SK-MEL-5 (cell line): ENCODE measurements at places on chromosomes 7 and 10. TPM values are rescaled to one million over a fixed set of nuclear protein-coding genes. Genes with fewer than 3 reads are reported as not detected.

SBDS gene
- total RNA-seq: 108 and 111 TPM in 2 replicates

OR6V1 gene
- not detected in 2 replicates for total RNA-seq

GRID1 gene
- total RNA-seq: 0.53 and 0.64 TPM in 2 replicates

SCIN gene
- total RNA-seq: 0.34 and 0.59 TPM in 2 replicates
